ENCODE measurements at places on chromosomes 2 and 18.

DNA sequence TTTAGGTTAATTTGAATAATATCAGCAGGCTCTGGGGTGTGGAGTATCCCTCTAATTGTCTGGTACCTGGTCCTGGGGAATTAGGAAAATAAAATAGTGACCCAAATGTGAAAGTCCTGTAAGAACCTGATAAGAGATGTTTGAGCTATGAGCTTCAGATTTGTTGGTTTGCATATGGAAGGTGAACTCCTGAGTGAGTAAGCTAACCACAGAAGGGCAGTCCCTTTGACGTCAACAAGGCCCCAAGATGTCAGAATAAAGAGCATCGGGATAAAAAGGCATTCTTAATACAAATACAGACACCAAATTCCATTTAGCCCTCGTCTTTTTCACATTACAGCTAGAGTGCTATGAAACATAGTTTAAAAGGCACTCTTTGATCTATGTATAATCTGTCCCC is 1366.3 kb upstream of the TMEFF2 start:
- no peak for DNase-seq

DNA sequence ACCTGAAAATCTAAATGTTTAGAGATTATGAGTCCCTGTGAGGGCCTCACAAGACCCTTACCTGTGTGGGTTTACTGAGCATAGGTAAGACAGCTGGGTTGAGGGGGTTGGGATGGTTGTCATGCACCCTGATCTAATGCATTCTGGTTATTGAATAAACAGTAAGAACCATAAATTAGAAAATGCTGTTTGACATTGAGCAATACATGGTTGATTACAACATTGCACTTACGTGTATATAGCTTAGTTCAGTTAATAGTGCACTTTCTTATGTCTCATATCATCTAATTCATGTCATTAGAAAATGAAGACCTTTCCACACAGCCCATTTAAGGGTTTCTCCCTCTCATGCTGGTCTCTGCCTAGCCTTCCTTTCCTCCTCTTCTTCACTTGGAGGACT is 253.5 kb upstream of the ATP5MC3 start:
- no peak for DNase-seq

DNA sequence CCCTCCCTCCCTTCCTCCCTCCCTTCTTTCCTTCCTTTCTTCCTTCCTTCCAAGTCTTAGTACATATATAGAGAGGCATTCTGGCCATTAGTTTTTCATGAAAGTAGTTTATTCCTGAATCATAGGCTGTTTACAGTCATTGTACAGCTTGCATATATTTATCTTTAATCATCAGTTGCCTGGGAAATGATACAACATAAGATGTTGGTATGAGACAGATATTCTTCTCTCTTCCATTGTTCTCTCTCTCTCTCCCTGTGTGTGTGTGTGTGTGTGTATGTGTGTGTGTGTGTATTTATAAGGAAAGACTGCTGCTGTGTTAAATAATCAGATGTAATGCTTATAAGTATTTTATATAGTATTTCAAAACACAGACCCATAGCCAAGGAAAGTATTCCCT is 289.8 kb upstream of the UBE2E3 start:
- peak; percentile 47 for DNase-seq

- DNase-seq = peak; percentile 73
Observed at GRCh38 chr18:48750485-48751175, 200.1 kb downstream of the SMAD7 start.

DNA sequence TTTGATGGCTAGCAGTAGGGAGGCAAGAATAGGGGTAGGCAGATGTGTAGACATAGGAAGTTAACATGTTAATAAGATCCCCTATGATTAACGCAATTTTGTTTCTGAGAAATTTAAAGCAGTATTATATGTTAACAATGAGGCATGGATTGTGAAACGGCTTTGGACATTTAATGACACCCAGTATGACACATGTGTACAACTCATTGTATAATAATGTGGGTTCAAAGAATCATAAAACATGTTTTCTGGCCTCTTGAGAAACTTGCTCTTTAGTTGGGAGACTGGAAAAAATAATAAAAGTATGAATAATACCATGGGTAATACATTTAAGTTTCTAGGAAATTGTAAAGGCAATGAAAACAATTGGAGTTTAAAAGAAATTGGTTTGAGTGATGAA is 332.1 kb upstream of the CDH20 start:
- no peak for DNase-seq

- DNase-seq = no peak
Observed at GRCh38 chr2:68926796-68927195, 25.9 kb downstream of the GKN2 start.

DNA sequence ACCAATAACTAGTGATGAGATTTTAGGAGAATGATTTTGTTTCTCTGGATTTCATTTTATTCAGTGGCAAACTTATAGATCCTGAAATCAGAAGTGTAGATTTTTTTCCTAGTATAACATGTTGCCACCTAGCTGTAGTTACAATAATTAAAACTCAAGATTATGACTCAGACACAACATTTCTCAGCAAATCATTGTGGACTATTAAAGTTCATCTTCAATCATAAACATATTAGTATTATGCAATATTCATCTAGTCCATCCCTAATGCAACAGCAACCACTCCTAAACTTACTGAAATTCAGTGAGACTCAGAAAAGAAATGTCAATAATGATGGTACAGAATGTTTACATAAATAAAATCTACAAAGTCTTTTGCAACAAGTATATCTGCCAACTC is 51.3 kb downstream of the USP34 start:
- DNase-seq = no peak
